ENCODE measurements at places on chromosomes 7 and 10.

- no peak for DNase-seq
Measured at GRCh38 chr7:15571301-15571878, 9.6 kb upstream of the AGMO start.

- no peak for DNase-seq
Measured at GRCh38 chr7:22425361-22425760, 68.4 kb upstream of the RAPGEF5 start.

- no peak for DNase-seq
Measured at GRCh38 chr7:50543776-50544442, 21.3 kb downstream of the DDC start.

DNA sequence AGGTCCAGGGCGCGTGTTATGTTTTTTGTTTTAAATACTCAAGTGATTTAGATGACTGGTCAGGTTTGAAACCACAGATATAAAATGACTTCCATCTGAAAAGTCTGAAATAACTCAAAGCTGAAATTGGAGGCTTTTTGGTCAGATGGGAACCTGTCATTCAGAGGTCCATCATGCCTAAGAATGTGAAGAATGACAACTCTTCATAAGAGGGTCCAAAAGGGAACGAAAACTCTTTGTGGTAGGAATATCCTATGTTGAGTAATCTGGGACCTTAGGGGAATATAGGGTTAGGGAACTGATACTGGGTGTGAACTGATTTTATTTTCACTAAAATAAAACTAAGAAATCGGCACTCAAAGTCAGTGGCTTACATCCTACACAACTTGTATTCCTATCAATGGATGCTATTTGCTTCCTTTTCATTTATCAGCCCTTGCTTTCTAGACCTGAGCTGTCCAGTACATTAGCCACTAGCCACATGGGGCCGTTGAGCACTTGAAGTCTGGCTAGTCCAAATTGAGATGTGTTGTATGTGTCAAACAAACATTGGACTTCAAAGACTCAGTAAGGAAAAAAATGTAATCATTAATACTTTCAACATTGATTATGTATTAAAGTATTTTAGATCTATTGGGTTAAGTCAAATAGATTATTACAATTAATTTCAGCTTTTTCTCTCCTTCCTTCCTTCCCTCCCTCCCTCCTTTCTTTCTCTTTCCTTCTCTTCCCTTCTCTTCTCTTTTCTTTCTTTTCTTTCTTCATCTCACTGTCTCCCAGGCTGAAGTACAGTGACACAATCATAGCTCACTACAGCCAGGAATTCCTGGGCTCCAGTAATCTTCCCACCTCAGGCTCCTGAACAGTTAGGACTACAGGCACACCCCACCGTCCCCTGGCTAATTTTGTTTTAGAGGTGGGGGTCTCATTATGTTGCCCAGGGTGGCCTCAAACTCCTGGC, 56.5 kb upstream of the KDM7A start:
- no peak for DNase-seq

- DNase-seq: no peak
Measured at GRCh38 chr10:128864554-128865295, 602.3 kb upstream of the MGMT start.

- DNase-seq: no peak
Measured at GRCh38 chr10:31353574-31353973, 34.6 kb downstream of the ZEB1 start.

- no peak for DNase-seq
Measured at GRCh38 chr7:105697753-105698152, 116.5 kb upstream of the EFCAB10 start.

- DNase-seq: no peak
Measured at GRCh38 chr10:103612462-103613365, 119.2 kb downstream of the NEURL1 start.

- no peak for DNase-seq
Measured at GRCh38 chr10:114713525-114714090, 55.5 kb upstream of the ABLIM1 start.
